A172 (cell line): ENCODE measurements at places on chromosomes 12 and 14. TPM values are rescaled to one million over a fixed set of nuclear protein-coding genes. Genes with fewer than 3 reads are reported as not detected.

The LRRC43 gene
- not detected in 2 replicates for total RNA-seq

GRCh38 chr12:98355322-98355721, 160.1 kb upstream of the TMPO start:
- peak; percentile 33 for DNase-seq

- DNase-seq = no peak
Observed at GRCh38 chr12:108581311-108582227, 16.3 kb downstream of the TMEM119 start.

DNA sequence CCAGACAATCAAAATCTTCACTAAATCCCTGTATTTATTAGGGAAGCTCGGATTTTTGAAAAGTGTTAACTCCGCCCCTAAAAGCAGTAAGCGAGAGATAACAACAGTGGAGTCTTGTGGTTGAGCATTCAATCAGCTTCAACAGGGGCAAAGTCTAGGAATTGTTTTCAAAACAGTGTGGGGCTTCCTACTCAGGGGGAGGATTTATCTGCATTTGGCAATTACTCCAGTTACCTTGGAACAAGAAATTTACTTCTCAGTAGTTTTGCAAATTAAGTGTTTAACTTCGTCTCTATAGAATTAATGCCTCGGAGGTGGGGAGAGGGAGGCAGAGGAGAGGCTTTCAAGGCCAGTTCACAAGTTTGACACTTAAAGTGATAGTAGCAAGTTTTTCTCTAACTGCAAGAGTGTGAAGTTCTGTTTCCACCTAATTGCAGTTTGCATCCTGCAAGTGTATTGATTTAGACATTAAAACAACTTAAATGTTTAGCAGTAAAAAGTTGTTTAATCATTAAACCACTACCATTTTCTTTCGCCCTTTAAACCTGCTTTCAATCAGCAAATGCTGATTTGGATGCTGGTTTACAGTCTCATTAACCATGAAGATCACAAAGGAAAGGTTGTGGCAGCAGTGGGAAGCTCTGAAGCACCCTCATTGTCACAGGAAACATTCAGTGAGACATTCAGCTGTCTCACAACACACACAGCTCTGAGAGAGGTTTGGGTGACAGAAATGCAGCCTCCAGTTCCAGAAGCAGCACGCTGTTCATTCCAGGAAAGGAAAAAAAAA, 102.0 kb downstream of the HMGA2 start:
- DNase-seq = no peak

The TMEM30B gene
- not detected in 2 replicates for total RNA-seq

GRCh38 chr14:93587330-93587729, 156.6 kb downstream of the UNC79 start:
- DNase-seq = peak; percentile 0

The ERP27 gene
- not detected in 2 replicates for total RNA-seq
